Tibial artery (tissue), 4 donors: ENCODE measurements at places on chromosomes 1 and 21.

- no peak for DNase-seq
Measured at GRCh38 chr1:192794768-192795035, 14.1 kb upstream of the RGS2 start.

GRCh38 chr1:53943490-53944043 is 1.9 kb downstream of the IFT25 start:
- no peak for DNase-seq

DNA sequence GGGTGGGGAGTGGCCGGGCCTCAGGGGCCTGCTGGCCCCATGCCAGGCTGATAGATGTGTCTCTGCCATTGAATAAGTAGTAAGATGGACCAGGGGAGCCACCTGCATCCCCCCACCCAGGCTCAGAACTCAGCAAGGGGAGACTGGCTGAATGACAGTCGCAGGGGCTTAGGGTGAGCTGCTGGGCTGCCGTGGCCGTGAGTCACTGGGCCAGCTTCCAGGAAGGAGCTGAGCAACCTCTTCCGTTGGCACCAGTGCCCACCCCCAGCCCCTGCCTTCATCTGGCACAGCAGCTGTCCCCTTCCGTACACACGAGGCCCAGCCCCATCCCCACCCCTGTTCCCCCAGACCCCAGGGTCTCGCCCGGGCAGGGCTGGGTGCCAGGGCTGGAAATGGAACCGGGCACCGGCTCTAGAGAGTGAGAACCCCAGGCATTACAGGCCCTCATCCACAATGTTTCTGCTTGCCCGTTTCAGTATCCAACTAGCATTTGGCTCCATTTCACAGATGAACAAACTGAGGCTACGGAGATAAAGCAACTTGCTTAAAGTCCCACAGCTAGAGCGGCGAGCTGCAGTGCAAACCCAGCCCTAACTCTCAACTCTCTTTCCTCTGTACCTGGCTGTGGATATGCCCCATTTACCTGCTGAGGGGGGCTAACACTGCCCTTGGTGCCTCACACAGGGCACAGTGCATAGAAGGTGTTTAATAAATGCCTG is 10.2 kb downstream of the WNT4 start:
- no peak for DNase-seq

DNA sequence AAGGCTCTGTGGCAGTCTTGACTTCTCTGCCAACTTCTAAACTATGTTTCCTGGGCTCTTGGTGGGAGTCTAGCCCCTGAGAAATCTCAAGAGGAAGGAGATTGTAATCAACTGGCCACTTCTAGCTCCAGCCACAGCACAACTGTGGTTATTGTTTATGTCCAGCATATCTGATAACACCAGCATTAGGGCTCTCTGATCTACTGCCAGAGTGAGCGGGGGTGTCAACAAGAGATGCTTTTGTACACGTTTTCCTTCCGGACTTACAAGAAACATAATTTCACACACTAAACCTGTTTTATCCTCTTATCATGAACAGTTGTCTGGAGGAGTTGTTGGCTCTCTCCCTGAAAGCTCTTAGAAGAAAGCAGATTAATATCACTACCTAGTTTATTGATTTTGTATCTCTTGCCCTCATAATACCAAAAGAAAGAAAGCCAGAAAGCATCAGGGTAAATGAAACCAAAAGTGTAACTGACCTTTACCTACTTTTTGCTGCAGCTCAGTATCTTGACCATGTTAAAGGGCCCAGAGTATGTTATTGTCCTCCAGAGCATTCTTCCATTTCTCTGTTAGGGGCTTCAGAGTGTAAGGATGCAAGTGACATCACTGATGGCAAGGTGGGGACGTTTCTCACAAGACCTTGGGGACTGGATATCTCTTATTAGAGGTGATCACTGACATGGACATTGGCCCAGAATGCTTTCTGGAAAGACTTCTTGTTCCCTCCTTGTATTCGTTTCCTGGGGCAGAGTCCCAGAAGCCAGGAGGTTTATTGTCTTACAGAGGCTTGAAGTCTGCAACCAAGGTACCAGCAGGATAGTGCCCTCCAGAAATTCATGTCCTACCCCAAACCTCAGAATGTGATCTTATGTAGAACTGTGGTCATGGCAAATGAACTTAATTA is 9.6 kb upstream of the SH2D1B start:
- DNase-seq, result no peak

GRCh38 chr1:226419284-226420029 is 11.6 kb upstream of the PARP1 start:
- DNase-seq, result no peak

- DNase-seq, result no peak
Measured at GRCh38 chr1:27433706-27434105, 41.3 kb downstream of the GPR3 start.

DNA sequence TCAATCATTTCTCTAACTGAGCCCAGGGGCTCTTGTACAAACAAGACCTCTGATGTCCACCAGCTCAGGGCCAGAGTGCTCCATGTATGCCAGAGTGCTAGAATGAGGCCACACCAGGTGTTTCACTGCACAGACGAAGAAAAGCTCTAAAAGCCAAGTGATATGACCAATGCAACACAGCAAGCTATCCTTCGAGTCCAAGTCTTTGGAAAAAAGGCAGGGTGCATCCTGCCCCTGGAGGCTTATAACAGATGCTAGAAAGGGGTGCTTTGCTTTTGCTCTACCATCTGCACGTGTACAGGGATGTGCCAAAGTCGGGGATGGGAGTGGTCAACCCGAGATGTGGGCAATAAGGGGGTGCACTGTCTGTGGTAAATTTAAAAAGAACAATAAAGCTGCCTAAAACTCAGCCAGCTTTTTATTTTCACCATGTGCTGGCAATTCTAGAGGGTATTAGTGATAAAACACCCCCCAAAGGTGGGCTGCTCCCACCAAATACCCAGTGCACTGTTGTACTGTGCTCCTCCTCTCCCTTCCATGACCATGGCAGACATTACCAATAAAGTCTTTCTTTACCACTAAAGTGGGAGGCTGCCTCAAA is 32.1 kb downstream of the SMIM12 start:
- no peak for DNase-seq

- DNase-seq, result no peak
Measured at GRCh38 chr1:161733526-161733925, 12.2 kb downstream of the FCRLB start.

GRCh38 chr1:190205713-190206112 is 272.0 kb downstream of the BRINP3 start:
- DNase-seq, result no peak

GRCh38 chr1:196464480-196464941 is 143.7 kb downstream of the KCNT2 start:
- no peak for DNase-seq

DNA sequence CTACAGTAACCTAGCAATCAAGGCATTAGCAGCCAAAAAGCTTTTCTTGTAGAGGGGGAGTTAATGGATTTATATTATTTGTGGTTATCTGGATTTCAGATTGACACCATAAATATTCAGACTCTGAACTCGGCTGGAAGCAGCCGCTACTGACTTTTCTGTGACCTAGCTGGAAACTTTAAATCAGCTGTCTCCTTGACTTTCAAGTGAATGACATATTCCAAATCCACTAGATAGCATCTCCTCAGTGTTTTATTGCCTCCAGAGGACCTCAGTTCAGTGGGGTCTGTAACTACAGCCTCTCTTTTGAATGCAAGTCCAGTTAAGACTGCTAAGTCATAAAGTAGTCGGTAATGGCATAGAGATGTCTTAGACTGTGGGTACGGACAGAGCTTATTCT is 448.5 kb downstream of the NUF2 start:
- DNase-seq, result no peak

- DNase-seq, result no peak
Measured at GRCh38 chr21:18249672-18250071, 5.0 kb downstream of the CHODL start.

GRCh38 chr21:35159881-35160280 is 110.8 kb upstream of the RUNX1 start:
- DNase-seq, result no peak

GRCh38 chr1:86765674-86766073 is 61.3 kb downstream of the SH3GLB1 start:
- DNase-seq, result no peak

DNA sequence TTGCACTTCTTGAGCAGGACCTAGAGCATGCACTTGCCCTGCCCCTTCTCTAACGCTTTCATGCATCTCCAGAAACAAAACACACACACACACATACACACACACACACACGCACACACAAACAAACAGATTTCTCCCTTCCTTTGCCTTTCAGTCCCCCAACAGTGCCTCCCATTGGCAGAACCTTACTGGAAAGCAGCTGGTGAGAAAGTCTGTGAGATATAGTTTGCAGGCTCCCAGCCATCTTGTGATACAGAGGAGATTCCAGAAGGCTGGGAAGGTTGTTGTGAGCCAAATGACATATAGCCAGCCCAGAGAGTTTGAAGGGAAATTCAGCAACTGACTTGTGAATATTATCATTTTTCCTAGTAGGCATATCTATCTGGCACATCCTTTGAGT is 35.9 kb upstream of the ZRANB2 start:
- DNase-seq, result no peak

DNA sequence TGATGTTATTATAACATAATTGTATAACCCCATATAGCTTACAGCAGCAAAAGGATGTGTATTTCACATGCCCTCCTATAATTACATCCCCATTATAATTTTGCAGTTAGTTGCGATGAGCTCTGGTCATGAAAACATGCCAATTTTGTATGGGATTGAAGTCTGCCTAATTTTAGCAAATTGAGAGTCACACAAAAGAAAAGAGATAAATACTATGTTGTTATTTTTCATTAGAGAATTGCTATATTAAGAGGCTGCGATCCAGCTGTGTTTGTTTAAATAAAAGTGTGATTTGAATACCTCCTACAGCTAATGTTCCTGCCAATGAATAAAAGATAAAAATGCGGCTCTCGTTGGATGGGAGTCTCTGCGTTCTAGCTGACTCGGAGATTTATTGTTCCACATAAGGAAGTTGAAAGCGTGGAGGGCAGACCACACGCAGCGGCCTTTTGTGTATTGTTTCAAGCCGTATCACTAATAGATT is 461.0 kb upstream of the NFIA start:
- DNase-seq, result no peak

DNA sequence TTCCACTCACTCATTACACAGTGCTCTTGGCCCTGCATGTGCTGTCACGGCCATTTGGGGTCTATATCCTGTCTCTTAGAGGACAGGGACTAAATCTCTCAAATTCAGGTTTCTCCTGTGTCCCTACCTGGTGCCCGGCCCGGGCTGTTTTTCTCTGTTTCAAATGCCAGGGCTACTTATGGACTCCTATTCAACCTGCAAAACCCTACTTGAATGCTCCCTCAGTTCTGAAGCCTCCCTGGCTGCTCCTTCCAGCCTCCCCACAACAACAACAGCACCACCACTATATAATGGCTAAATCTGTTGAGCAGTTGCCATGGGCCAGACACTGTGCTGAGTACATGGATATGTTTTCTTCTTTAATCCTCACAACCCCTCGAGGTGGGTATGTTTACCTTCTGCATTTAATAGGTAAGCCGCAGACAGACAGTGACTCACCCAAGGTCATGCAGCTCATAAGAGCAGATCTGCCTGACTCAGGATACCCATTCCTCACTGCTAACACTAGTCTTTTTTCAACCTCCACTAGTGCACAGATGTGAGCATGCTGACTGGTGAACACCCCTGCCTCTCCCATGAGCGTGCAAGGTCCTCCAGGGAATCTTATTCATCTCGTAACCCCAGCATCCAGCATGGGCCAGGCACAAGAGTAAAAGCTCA is 29.9 kb downstream of the DHRS3 start:
- DNase-seq, result no peak

GRCh38 chr1:201916649-201917249 is 28.1 kb downstream of the SHISA4 start:
- peak; percentile 97 for DNase-seq

DNA sequence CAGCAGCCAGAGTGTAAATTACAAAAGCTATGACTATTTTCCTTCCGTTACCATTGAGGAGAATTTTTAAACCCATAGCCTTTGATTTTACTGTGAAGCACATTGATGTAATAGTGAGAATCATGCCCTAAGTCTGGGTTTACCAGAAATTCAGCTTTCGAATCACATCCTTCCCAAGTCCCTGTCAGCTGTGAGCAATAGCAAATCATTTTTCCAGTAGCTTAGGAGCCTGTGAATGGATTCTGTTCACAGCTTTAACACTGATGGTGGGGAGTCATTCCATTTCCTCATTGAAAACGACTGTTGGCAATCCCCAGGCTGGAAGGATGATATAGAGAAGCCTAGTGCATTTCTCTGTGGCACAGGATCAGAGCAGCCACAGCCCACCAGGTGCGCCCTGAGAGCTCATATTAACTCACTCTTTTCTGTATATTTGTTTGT is 82.2 kb upstream of the C1orf105 start:
- no peak for DNase-seq

GRCh38 chr1:66166753-66167152 is 367.2 kb upstream of the SGIP1 start:
- no peak for DNase-seq

GRCh38 chr1:38217316-38217715 is 170.7 kb upstream of the POU3F1 start:
- DNase-seq, result no peak

GRCh38 chr21:39601187-39601928 is 11.4 kb upstream of the B3GALT5 start:
- DNase-seq, result no peak

GRCh38 chr1:172287208-172287607 is 133.3 kb upstream of the C1orf105 start:
- peak; percentile 79 for DNase-seq

DNA sequence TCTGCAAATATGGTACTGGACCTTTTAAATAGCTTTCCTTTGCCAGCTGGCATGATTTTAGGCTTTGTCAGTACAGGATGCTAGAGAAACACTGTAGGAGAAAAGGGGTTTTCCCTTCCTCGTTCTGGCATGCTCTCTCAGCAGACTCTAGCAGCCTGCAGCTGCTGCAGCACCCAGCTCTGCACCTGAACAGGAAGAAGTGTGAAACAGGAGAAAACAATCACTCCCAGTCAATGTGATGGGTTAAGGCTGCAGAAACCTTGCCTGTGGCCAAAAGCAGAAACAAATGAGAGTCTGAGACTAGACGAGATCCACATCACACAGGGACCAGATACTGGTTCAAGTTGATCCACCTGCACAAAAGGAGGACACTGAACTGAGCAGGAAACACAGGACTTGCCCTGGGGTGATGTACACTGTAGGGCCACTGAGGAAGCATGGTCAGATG is 21.2 kb downstream of the OVGP1 start:
- no peak for DNase-seq

DNA sequence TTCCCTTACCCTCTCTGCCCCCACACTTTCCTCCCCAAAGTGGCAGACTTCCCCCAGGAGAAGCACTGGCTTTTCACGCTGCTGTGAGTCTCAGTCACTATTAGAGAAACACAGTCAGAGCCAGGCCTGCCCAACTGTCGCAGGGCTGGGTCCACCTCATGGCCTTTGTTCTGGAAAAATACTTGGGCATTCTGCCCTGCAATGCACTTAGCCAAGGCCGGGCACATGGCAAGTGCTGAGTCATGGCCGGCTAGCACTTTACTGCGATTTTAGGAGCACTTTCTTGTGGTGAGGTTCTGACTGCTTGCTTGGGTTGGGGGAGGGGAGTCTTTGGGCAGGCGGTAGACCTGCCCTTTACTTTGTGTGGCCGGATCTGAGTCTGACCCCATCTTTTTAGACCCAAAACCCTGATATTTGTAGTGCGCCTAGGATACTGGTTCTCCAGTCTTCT is 7.7 kb downstream of the EPHX1 start:
- DNase-seq, result peak; percentile 90
